AG09319 (cell line): ENCODE measurements at places on chromosomes 16 and 17.

DNA sequence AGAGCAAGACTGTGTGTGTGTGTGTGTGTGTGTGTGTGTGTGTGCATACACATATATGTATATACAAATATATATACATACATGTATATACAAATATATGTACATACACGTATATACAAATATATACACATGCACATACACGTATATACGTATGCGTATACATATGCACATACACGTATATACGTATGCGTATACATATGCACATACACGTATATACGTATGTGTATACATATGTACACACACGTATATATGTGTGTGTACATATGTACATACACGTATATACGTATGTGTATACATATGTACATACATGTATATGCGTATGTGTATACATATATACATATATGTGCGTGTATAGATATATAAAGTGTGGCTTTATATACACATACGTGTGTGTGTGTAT, 31.4 kb downstream of the SPHK1 start:
- no peak for DNase-seq

DNA sequence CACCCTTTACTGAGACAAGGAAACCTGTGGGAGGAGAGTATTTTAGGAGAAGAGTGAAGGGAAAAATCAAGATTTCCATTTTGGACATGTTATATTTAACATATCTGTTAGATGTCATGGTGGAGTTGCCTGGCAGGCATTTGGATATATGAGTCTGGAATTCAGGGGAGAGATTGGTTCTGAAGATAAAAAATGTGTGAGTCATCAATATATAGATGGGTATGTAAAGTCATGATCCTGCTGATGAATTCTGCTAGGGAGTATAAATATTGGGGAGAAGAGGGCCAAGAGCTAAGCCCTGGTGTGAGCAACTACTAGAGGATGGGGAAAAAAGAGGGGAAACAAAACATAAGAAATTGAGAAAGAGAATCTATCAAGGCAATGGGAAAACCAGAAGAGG, 151.3 kb upstream of the SOX9 start:
- no peak for DNase-seq

DNA sequence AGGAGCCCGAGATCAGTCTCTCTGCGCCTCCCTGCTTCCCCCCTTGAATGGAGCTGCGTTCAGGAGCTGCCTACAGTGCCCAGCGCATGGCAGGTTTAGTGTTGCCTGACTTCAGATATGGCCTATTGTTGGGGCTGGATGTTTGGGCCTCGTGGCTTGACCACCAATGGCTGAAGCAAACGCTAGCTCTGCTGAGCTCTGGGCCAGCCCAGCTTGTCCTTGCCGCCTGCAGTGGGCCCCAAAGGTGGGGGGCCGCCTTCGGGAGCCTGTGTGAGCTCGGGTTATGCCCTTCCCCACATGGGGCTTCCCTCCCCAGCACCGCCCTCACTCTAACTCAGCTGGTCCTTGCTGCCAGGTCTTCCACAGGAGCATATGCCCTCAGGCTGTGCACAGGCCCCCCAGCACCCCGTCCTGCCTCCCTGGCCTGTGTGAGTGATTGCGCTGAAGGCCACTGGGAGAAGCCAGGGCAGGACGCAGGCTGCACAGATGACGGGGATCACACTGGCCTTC, 2.0 kb upstream of the METTL26 start:
- DNase-seq: no peak

- DNase-seq: no peak
These were observed 89.8 kb downstream of the GSG1L start for GRCh38 chr16:27973678-27974077.

DNA sequence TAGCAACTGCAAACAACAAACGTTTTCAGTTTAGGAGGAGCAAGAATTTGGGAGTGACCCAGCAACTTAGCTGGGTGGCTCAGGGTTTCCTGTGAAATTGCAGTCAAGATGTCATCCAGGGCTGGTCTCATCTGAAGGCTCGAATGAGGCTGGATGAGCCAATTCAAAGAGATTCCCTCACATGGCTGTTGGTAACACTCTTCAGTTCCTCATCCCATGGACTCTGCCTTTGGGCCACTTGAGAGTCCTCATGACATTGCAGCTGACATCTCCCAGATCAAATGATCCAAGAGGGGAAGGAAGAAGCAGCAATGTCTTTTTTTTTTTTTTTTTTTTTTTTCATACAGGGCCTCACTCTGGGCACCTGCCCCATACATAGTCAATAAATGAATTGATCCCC, 26.3 kb downstream of the UBALD1 start:
- DNase-seq: no peak

DNA sequence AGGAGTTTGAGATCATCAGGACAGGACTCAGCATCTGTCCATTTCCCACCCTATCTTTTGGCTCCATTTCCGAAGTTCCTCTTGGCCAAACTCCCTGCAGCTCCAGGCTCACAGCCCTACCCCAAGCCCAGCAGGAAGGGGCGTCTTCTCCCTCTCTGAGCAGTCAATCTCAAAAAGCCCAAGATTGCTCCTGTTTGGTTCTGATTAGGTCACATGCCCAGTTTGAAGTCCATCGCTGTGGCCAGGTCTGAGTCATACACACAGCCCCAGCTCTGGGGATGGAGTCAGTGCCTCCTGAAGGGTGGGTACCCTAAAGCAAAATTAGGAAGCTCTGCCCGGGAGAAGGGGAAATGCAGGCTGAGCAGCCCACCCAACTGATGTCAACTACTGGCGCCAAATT, 23.9 kb downstream of the SNX20 start:
- no peak for DNase-seq

DNA sequence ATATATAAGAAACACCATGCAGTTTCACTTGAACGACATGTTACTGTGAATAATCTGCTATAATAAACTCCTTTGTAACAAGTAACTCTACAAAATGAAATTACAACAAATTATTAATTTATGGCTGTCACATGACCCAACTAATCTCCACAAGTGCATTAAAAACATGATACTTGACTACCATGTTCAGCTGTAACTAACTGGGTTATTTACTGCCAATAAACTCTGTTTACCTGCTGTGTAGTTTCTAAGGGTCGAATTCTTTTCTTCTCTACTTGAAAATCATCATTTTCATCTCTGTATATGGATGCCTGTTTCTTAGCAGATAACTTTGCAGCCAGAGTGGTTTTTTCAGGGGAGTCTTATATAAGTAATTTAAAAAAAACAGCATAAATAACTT, 14.4 kb downstream of the BRIP1 start:
- no peak for DNase-seq

- DNase-seq: no peak
These were observed 219.3 kb downstream of the SPECC1 start for GRCh38 chr17:20228410-20228809.

- no peak for DNase-seq
These were observed 10.6 kb upstream of the PLD6 start for GRCh38 chr17:17216776-17217175.

GRCh38 chr17:60390925-60391470, 935 bp downstream of the USP32 start:
- DNase-seq: no peak

DNA sequence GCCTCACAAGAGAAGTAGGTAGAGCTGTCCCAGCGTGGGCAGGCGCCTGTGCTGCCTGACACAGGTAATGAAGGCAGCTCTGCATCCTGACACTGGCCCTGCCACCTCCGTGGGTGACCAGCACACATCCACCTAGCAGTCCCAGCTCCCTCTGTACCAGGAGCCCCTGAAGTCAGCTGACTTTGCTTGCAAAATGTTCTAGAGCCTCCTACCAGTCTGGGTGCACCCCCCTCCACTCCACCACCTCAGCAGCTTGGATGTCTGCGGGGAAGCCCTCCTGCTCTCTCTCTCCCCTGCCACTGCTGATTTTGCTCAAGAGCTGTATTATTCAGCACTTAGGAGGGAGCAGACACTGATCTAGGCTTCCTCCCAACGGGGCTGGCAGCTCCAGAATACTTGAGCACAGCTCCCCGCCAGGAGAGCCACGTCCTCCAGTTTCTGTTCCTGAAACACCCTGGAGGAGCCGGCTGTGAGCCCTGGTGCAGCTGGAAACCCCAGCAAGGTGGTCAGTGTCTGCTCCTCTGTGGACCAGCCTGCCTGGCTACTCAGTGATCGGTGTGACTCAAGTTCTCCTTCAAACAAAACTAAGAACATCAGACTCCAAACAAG, 1.0 kb downstream of the RNF166 start:
- no peak for DNase-seq
